Central memory CD4-positive, alpha-beta T cell (primary cell): ENCODE measurements at places on chromosomes 11 and 22.

DNA sequence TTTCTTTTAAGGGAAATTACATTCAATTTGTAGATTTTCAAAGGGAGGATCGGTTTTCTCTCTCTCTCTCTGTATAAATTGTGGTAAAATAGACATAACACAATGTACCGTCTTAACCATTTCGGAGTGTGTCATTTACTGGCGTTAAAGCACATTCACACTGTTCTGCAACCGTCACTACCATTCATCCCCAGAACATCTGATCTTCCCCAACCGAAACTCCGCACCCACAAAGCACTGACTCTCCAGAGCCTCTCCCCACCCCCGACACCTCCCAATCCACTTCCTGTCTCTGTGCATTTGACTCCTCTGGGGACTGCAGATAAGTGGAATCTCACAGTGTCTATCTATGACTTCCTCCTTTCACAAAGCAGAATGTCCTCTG lies 15.9 kb upstream of the GRAMD4 start:
- DNase-seq, result peak; percentile 21

GRCh38 chr11:74237541-74237940 lies 66.5 kb downstream of the PPME1 start:
- DNase-seq, result no peak

- no peak for DNase-seq
Observed at GRCh38 chr11:64238999-64239398, 1.9 kb upstream of the FKBP2 start.

DNA sequence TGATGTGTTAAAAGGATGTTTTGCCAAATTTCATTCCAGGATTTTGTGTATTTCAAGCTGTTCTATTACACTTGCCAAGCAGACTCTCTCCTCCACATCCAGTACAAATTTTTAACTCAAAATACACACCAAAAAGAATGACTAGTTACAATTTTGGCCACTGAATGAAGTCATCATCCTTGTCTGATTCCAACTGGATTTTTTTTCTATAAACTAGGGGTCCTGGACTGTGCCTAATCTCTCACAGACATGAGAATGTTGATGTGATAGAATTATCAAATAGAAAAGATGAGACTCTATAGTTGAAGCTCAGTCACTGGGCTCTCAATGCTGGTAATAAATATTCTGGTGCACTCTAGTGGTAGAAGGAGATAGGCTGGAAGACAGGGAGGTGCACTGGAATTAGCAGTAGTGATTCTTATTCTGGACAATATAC lies 85.8 kb downstream of the FANCF start:
- no peak for DNase-seq

DNA sequence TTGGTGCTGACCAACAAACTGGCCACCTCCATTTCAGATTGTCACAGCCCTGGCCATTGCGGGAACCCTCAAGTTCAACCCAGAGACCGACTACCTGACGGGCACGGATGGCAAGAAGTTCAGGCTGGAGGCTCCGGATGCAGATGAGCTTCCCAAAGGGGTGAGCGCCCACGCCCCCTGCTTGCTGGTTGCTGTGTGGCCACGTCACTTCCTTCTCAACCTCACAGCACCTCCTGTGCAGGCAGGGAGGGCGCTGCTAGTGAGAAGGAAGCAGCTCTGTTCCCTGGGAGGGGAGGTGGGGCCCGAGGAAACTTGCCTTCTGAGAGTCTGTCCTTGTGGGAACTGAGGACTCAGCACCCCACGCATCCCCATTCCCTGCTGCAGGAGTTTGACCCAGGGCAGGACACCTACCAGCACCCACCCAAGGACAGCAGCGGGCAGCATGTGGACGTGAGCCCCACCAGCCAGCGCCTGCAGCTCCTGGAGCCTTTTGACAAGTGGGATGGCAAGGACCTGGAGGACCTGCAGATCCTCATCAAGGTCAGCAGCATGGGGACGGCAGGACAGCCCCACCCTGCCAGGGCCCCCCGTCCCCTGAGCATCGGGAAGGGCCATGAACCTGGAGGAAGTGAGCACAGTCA lies 19.3 kb downstream of the POLR3H start:
- peak; percentile 70 for DNase-seq

GRCh38 chr11:17571431-17572358 lies 24.6 kb downstream of the OTOG start:
- DNase-seq, result no peak

DNA sequence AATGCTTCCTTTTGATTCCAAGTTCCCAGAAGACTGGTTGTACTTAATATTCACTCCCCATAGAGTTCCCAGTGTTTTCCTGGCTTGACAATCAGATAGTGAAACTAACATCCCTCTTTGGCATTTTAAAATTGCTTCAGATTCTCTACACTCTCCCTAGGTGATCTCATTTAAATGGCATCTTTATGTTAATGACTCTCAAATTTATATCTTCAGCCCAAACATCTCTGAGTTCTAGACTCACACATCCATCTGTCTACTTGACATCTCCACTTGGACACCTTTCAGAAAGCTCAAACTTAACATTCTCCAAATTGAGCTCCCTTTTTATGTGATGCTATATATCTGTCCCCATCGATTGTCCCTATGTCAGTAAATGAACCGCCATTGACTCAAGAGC lies 232.0 kb downstream of the NTM start:
- DNase-seq, result no peak

GRCh38 chr22:23789638-23790037 lies 2.9 kb downstream of the SMARCB1 start:
- no peak for DNase-seq

- no peak for DNase-seq
Observed at GRCh38 chr11:76666408-76666807, 4.1 kb downstream of the LRRC32 start.

GRCh38 chr11:60204922-60205321 lies 22.0 kb upstream of the MS4A6A start:
- no peak for DNase-seq

GRCh38 chr11:12540075-12540680 lies 134.0 kb upstream of the TEAD1 start:
- DNase-seq, result no peak

DNA sequence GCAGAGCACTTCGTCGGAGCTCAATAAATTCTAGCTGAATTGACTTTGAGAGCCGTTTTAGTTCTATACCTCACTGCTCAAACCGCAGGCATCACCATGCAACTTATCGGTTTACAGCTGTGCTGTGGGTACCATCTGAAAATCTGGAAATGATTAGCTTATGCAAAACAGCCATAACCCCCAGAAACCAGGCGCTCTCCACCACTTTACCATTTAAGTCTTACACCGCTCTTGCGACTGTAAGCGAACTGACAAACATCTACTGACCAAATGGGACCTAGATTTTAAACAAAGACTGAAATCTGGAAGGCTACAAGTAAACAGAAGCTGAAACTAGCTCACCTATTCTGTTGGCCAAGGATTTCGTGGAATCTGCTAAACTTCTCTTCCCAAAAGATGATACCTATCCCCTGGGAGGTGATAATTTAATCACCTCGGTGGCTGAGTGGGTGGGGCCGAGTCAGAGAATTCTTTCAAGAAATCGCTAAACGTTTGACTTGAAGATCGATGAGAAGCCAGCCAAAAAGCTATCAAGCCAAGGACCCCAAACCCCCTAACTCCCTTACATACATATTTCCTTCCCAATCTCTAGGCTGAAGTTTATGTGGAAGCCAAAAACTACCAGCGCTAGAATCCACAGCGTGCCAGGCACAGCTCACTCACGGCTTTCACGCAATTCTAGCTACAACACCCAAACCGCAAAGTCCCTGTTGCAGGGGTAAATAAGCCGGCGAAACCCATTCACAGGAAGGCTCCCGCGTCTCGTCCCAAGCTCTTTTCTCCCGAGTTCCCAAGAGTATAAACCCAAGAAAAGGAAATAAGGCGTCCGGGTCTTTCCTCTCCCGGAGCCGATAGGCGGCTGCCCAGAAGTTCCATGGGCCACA lies 644 bp downstream of the SPTY2D1 start:
- no peak for DNase-seq

- DNase-seq, result no peak
Observed at GRCh38 chr11:78656327-78656726, 81.7 kb upstream of the NARS2 start.

GRCh38 chr11:92149996-92150395 lies 74.6 kb upstream of the FAT3 start:
- DNase-seq, result no peak

GRCh38 chr11:13450832-13451397 lies 12.1 kb downstream of the BTBD10 start:
- DNase-seq, result no peak

- no peak for DNase-seq
Observed at GRCh38 chr22:23836281-23836680, 2.5 kb downstream of the DERL3 start.

GRCh38 chr11:33930317-33931021 lies 38.6 kb upstream of the LMO2 start:
- no peak for DNase-seq

GRCh38 chr11:128311742-128312719 lies 275.3 kb downstream of the ETS1 start:
- no peak for DNase-seq

DNA sequence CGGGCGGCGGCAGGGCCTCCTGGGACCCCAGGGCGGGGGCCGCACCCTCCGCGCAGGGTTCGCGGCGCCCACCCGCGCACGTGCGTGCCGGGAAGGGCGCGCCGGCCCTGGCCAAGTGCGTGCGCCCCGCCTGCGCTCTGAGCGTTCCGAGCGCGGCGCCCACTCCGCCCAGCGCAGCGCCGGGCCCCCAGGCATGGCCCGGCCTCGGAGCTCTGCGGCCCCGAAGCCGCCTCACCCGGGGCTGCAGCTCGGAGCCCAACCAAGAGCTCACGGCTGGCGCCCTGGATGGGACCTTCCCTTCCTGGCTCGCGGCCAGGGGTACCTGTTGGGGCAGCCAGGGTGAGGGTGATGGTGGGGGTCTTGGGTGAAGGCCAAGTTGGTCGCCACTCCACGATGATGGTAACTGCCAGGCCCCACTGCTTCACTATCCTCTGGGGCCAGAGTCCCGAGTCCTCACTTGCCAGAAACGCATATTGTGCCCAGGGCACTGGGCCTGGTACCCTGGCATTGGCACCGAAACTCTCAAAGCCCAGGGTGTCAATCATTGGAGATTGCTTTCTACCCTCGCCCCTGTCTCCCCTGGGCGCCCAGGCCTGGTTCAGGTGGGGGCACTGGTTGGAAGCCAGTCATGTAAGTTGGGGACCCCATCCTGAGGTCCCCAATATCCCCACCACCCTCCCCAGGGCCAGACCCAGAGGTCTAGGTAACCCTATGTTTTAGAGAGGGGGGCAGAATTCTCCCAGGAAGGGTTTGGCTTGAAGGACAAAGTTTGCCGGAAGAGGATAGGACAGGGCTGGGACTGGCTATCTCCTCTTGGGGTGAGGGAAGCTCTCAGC lies 882 bp downstream of the ANO1 start:
- DNase-seq, result no peak

GRCh38 chr22:33440756-33441155 lies 382.6 kb upstream of the SYN3 start:
- no peak for DNase-seq
